ENCODE measurements at places on chromosomes 7 and 10.

- peak; percentile 13 for DNase-seq
Observed at GRCh38 chr7:149624006-149624405, 126.4 kb upstream of the ZNF746 start.

DNA sequence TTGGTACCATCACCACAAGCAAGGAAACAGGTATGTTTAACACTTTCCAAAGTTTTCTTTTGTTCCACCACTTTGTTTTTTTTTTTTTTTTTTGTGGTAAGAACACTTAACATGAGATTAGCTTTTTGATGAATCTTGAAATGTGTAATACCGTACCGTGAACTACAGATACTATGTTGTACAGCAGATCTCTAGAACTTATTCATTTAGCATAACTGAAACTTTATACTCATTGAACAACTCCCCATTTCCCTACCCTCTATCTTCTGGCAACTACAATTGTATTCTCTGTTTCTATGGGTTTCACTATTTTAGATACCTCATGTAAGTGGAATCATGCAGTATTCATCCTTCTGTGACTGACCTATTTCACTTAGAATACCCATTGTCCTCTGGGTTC is 162.7 kb upstream of the ITGB1 start:
- DNase-seq = no peak

DNA sequence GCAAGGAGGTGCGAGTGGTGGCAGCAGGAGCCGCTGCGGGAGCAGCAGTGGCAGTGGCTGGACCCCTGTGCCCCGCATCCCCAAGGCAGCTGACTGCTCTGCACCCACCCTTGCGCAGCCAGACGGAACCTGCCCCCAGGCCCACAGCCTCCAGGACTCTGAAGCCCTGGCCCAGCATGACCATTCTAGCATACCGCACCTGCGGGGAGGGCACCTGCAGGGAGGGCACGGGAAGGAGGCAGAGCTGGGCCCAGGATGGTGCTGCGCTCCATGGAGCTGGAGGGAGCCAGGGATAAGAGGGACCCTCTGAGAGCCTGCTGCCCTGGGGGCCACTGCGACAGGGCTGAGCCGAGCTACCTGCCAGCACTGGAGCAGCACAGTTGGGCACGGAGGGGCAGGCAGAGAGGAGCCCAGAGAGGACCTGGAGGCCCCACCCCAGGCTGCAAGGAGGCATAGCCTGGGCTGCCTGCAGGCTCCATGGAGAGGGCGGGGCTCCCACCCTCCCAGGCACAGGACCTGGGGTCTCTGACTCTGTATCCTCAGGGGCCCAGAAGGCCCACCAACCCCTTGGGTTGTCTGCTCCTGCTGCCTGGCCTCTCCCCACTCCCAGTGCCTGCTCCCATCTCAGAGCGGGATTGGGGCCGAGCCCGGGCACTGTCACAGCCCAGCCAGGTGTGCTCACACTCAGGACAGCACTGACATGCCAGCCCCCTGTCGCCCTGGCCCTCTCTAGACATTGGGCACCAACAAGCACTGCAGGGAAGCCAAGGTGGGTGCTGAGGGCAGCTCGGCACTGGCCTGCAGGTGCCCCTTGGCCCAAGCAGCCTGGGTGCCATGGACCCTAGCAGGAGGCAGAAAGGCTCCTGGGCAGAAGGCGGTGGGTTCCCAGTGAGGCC is 87.6 kb downstream of the HTR7 start:
- no peak for DNase-seq

GRCh38 chr7:72307566-72307965 is 104.6 kb downstream of the CALN1 start:
- DNase-seq = no peak

DNA sequence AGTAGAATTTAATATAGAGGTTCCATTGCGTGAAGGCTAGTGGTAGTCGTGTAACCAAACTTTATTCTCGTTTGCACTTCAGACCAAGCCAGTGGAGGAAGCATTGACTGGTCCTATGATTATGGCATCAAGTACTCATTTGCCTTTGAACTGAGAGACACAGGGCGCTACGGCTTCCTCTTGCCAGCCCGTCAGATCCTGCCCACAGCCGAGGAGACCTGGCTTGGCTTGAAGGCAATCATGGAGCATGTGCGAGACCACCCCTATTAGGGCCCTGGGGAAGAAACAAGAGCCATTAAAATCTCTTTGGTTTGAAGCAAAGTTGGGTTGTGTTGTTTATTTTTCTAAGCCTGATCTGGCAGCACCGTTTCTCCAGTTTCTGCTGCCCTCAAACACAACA is 3.5 kb upstream of the CPA4 start:
- DNase-seq = no peak

DNA sequence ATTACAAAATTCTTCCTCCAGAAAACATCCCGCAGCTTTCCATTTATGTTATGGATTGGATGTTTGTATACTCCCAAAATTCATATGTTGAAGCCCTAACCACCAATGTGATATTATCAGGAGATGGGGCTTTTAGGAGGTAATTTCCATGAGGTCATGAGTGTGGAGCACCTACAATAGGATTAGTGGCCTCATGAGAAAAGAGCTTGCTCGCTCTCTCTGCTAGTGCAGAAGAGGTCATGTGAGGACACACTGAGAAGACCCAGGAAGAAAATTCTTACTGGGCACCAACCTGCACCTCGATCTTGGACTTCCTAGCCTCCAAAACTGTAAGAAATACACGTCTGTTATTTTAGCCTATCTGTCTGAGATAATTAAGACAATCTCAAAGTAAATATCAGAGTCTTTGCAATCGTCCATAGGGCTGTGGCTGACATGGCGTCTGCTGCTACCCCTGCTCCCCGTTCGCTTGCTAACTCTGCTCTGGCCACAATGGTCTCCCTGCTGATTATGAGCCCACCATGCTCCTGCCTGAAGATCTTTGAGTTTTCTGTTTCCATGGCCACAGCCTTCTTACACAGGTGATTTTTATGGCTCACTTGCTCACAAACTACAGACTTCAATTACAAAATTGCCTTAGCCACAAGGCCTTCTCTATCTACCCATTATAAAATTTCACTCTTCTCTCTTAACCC is 333.3 kb downstream of the CACNA2D1 start:
- DNase-seq = no peak

DNA sequence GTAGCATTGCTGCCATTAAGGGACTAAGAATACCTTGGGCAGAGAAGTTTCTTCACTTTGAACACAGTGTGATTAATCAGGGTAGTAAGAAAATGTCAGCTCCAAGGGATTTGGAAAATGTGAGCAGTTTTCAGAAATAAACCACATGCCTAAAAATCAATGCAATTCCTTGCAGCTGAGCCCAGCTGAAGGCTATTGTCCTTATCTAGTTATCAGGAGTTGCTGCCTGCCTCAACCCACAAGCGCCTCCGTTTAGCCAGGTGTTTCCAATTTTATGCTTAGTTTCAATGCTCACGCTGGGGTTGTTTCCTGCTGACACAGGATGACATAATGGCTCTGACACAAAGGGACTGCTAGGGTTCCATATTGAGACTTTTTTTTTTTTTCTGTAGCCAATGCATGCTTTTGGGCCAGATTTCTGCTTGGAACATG is 132.3 kb upstream of the ANK3 start:
- no peak for DNase-seq

DNA sequence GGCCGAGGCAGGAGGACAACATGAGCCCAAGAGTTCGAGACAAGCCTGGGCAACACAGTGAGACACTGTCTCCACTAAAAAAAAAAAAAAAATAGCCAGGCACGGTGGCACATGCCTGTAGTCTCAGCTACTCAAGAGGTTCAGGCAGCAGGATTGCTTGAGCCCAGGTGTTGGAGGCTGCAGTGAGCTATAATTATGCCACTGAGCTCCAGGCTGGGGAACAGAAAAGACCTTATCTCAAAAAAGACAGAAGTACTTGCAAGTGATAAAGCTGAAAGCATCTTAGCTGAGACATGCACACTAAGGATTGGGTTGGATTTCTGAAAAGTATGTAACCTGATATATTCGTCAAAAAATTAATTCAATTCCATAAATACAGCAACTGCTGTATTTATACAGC is 68.4 kb downstream of the PPP1R3C start:
- DNase-seq = no peak

GRCh38 chr7:131010029-131010716 is 276.2 kb upstream of the KLF14 start:
- no peak for DNase-seq

- no peak for DNase-seq
Observed at GRCh38 chr10:6278519-6279120, 75.9 kb downstream of the PFKFB3 start.

DNA sequence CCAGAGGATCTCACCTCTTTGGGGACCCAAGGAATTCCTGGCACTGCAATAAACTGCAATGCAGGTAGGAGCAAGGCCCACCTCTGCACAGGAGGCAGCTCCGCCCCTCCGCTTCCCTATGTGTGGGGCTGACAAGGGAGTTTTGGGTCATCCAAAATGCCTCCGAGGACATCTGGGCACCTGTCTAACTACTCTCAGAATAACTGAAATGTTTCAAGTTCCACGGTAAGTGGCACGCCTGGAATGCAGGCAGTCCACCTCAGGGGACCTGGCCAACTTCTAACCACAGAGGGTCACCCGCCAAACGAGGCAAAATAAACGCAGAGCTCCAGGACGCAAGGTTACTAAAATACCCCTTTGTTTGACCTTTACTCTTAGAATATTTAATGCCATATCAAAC is 102.5 kb downstream of the FGFR2 start:
- DNase-seq = no peak

DNA sequence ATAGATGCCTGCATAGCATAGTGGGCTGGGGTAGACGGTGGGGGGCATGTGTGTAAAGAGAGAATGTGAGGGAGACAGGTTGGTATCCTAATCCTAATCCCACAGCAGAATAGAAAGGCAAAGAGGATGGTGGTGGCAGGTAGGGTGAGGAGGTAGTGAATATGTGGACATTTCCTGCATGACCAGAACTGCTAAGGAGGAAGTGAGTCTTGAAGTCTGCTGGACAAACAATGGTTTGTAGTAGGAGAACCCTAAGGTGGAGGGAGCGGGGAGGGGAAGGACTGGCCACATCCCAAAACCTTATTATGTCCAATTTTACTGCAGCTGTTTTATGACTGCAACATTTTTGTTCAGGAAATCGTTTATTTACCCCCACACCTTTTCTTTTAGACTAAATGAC is 279.7 kb downstream of the AUTS2 start:
- DNase-seq = no peak

GRCh38 chr7:57203161-57203791 is 71.0 kb upstream of the ZNF479 start:
- no peak for DNase-seq

DNA sequence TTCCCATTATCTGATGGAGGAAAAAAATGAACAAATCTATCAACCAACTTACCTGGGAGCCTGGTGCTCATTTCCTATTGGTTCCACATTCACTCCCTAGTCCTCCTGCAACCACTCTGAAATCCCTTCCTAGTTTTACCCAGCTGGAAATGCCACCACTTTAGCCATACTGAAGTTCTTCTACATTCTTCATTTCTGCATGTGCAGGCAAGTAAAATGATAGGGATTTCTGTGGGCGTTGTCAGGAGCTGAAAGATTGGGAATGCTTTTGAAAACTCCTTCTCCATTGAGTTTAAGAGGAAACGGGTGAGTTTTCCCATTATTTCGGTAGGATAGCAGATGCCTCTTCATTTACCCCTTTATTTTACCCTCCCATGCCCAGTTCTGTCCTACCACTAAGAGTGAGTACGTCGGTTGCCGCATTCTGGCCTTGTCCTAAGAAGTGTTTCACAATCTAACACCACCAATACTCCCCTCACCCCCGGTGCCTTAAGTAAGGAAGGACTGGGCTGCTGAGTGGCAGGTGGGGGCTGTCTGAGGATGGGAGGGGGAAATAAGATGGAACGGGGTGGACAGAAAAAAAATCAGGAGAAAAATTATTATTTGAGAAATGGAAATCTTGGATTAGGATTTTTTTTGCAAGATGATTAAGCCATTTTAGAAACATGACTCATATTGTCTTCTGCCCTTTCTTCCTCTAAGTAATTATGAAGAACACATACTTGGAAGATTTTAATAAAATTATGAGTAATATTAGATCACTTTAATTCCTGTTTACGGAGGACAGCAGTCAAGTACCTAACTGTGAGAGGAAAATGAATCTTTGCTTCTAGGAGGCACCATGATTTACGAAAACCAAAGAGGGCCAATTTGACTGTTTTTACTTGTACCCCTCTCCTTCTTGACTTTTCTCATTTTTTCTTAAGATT is 13.2 kb upstream of the TAS2R60 start:
- DNase-seq = no peak

- DNase-seq = peak; percentile 72
Observed at GRCh38 chr10:13348216-13349017, at the start of gene SEPHS1. TSS of gene SEPHS1 (minus strand) at chr10:13348293. CDS start at chr10:13344950, 3,343 bp downstream.

DNA sequence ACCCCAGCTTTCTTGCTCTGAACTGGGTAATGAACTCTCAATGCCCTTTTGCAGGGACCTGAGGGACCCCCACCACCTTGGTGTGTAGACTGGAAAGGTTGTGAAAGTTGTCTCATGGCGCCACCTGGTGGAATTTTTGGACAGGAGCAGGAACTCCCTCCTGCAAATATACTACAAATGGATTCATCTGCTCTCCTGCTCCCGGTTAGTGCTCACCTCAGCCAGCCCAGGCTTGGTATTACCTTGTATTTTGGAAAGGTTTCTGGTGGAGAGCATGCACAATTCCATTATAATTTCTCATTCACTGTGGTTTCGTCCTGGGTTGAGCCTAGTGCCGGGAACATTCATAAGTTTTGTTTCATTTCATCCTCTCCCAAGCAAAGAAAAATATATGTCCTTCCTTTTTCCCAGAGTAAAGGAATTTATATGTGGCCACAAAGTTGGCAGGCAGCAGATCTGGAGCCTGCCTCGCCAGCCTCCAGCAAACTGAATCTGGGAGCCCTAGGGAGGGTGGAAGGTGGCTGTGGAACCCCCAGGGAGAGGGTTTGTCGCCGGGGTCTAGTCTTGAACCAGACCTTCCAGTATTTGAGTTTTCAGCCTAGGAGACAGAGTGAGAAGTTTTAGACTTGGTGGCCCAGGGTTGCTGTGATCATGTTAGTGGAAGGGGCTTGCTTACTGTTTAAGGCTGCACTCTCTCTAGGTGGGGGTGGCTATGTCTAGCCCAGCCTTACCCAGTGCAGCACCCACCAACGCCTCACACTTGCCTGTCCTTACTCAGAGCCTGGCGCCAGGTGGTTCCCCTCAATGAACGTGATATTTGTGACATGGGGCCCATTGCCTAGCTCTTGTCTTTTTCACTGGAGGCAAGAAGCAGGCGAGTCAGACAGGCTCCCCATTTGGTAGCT is 9.5 kb downstream of the FAM241B start:
- peak; percentile 33 for DNase-seq

DNA sequence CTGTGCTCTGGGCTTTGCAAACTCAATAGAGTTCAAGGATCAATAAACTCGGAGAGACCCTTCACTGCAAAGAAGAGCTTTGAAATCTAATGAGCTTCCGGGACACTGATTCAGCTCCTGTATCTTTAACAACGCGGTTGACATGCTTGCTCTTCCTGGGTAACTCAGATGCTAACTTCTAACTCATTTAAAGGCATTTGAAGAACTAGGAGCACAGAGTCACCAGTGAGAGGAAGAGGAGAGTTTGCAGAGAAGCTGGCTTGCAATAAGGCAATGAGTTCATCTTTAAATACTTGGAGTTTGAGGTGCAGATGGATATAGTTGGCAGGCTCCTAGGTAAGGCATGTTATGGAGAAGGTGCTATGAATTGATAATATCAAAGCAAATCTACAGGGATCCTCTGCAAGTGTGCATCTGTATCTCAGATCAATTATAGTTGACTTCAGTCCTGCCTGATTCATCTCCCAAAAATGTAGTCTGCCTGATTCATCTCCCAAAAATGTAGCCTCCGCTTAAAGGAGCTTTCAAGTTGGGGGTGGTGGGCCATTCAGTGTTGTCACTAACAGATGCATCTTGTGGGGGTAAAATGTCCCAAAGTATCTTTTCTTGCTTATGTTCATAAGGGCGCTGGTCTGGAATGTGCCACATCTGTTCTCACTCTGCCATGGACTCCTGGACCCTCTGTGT is 182.5 kb upstream of the PRSS58 start:
- DNase-seq = no peak

GRCh38 chr10:74994854-74995253 is 116.6 kb upstream of the SAMD8 start:
- DNase-seq = no peak

Data from activated naive CD4-positive, alpha-beta T cell (primary cell).